ENCODE measurements at places on chromosomes 4 and X.

- DNase-seq = peak; percentile 14
Observed at GRCh38 chr4:125760201-125760819, 445.6 kb downstream of the FAT4 start.

DNA sequence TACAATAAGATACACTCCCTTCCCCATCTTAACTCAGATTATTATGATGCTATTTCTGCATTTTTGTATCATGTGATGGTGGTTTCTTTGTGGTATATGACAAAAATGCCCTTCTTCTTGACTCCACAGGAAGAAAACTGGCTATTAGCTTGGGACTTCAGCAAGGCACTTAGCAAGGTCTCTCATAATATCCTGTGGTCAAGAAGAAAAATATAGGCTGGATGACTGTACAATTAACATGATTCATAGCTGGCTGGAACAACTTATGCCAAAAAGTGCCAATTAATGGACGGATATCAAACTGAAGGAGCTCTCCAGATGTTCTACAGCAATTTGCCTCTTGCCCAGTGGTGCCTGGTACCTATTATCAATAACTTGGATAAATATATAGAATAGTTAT, 2.3 kb upstream of the MID1IP1 start:
- no peak for DNase-seq

- DNase-seq = no peak
Observed at GRCh38 chrX:13658602-13659001, 5.7 kb downstream of the TCEANC start.

DNA sequence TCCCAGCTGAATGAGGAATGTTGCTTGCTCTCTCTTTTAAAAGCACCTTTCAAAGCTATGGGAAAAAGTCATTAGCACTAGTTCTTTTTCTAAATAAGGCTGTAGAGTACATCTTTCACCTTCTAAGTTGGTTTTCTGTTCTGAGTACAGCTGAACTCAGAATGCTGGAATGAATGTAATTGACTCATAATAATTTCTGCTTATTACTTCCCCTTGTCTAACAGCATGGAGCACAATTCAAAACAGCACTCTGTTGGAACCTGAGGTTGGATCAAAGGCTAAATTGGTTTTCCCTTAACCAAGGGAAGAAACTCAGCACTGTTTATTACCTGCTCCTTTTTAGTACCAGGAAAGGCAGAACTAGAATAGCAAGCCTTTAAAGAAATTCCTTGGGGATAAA, 33.5 kb upstream of the CYP2U1 start:
- no peak for DNase-seq

GRCh38 chr4:160880180-160880579, 1283.6 kb downstream of the FSTL5 start:
- DNase-seq = no peak

- DNase-seq = no peak
Observed at GRCh38 chr4:140423106-140423505, 4.3 kb downstream of the CLGN start.

GRCh38 chr4:120830204-120830603, 92.3 kb downstream of the PRDM5 start:
- DNase-seq = peak; percentile 30

- no peak for DNase-seq
Observed at GRCh38 chrX:52270453-52271116, 85.9 kb downstream of the MAGED4 start.

GRCh38 chr4:53088152-53088551, 226.0 kb downstream of the RASL11B start:
- no peak for DNase-seq

DNA sequence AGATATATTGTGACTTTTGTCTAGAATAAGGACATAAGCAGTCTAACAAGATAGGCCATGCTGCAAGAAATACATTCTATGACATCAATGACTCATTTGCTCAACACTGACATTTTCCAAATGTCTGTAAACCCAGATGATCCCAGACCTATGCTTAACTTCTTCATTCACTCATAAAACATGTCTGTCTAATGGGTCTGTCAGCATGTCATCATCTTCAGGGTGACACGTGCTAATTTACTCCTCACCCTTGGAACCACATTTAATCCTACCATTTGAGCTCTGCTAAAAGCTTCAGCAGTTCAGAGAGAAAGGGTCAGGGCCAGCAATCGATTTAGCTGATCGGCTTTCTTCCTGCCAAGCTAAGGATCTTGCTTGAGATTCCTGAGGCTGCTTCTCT, 109.4 kb upstream of the MAP3K15 start:
- no peak for DNase-seq

- no peak for DNase-seq
Observed at GRCh38 chrX:142873214-142873613, 152.5 kb upstream of the SPANXN4 start.

DNA sequence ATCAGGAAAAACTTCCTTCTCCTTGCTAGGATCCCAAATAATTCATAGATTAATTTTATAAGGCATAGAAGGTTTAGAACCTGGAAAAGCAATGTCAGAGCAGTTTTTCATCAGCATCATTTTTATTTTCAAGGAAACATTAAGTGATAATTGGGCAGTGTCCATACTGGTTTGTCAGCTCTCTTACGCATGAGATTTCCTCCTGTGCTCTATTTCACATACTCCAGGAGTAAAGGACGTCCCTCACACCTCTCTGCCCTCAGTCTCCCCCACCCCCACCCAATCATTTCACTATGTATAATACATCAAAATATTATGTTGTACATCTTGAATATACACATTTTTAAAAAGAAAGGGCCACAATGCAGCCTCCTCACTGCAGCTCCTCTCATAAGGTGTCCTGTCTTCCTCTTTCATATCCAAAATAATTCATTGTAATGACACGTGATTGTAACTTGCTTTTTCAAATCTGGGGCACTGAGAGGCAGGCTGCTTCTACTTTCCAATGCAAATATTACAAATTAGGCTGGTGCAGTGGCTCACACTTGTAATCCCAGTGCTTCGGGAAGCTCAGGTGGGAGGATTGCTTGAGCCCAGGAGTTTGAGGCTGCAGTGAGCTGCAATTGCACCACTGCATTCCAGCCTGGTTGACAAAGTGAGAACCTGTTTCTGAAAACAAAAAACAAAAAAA, 34.4 kb downstream of the ARHGEF38 start:
- DNase-seq = no peak

DNA sequence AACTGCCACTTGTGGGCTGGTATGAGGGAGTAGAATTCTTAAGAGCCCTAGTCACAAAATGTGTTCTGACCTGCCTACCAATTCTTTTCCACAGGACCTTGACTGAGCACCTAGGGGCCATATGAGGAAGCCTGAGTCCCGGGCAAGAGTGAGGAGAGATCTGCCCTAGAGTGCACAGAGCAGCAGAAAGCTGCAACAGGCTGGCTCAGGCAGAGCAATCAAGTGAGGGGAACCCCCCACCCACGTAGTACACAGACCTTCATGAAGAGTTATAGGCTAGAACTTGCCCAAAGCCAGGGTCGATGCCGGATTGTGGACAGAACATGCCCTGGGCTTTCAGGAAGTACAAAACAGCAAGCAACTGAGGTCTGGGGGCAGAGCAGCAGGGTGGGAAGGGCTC, 117.0 kb downstream of the SPOCK3 start:
- no peak for DNase-seq

DNA sequence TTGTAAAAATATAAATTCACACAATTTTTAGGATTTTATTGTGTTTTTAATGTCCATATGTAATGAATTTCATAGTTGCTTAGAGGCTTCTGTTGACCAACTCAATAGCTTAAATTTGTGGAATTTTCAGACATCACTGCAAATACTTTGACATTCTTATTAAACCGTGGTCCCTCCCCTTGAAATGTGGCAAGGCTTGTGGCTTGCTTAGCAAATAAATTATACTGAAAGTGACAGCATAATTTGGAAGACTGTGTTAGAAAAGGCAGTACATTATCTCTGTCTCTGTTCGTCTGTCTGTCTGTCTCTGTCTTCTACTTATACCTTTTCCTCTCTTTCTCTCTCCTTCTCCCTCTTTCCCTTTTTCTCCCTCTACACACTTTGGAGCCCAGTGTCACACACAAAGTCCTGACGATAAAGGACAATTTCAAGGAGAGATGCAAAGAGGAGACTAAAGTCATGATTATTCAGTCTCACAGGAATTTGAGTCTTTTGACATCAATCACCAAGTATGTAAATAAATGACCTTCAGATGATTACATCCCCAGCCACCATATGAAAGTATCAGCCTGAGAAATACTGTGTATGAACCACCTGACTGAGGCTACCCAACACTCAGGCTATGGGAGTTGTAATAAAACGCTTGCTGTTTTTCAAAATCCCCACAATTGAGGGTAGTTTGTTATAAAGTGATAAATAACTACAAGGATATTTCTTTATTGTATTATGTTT, 21.0 kb upstream of the UGT2B7 start:
- no peak for DNase-seq

- no peak for DNase-seq
Observed at GRCh38 chrX:24204331-24204730, 54.8 kb downstream of the ZFX start.

DNA sequence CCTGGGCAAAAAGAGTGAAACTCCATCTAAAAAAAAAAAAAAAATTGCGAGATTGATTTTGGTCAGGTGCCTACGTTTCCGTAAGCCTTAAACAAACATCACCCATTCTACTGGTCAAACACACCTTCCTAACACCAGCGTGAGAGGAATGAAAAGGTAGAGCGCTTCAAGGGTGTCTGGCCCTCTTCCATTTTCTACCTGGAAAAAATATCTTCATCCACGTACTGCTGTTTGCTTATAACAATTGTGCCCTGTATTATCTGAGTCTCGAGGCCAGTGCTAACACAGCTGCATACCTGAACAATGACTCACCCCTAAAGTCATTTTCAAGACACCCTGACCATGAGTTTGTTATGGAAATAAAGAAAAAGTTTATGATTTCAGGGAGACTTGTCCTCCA, 13.9 kb downstream of the TMSB4X start:
- DNase-seq = no peak

DNA sequence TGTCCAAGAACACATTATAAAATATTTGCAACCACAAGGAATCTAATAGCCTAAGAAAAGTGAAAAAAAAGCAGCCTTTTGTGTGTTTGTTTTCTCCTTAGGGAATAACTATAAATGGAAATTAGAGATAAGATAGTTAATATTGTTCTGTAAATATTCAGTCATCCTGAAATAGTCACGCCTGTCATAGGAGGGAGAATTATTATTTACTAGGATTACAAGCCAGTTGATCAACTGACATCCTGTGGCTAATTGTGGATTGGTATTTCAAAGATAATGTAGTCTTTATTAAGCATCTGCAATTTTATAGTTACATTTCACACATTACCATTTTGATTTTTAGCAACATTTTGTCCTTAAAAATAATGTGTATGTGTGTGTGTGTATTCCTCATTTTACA, 118.6 kb downstream of the CCSER1 start:
- DNase-seq = no peak

DNA sequence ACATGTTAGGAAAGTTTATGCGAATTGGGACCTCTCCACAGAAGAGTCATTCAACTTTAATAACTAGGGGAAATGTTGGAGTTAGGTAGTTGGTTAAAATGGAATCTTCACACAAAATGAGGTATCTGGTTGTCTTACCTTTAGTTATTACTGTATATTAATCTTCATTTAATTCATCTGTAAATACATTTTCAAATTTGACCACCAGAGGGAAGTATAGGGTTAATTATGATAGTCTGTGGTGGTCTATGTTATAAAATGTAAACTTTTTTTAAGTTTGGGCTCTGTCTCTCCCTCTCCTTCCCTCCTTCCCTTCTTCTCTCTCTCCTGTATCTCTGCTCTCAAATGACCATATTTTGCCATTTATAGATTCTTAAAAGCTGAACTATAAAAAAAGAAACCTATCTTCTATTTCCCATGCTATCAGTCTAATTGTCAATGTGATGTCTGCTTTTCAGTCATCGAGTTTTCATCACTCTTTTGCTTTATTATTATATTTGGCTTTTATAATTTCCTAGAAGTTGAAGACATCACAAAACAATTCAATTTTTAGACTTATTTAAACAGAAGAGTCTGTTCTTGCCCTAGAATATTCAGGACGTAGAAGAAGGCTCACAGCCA, 49.8 kb downstream of the TMEM144 start:
- no peak for DNase-seq

- peak; percentile 60 for DNase-seq
Observed at GRCh38 chr4:125313497-125313896, 1.3 kb upstream of the FAT4 start.

DNA sequence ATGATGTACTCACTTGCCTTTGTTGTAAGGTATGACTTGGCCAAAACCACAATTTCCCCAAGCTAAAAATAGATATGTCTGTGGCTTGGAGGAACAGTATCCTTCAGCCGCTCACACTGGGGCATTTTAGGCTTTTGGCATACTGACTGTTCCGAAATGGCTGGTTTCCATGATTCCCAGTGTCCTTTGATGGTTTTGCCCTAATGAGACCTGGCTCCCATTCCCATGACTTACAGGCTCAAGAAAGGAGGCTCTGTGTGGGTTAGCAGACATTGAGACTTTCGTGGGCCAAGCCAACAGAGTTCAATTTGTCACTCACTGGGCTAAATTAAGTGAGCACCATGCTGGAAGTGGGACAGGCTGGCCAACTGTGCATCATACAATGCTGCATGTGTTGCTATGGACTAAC, 150.6 kb downstream of the CEP135 start:
- DNase-seq = no peak

DNA sequence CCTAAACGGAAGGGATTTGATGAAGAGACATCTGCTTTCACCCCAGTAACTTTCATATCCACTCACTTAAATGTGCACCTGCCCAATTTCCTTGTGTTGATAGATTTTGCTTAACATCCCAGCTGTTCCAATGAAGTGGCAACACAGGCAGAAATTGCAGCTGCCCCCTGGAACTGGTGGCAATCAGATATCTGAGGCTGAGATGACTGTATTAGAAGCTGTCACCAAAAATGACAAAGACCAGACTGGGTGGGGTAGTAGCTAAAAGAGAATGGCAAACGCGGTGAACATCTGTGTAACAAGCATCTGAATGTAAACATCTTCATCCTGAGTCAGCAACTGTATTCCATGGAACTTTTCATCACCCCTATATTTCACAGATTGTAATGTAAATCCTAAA, 17.1 kb downstream of the GABRA2 start:
- no peak for DNase-seq

- DNase-seq = no peak
Observed at GRCh38 chrX:139202742-139203420, 327.7 kb upstream of the F9 start.

GRCh38 chr4:108762559-108763225, at the start of gene ETNPPL:
Gene ETNPPL (minus strand): TSS chr4:108763053. CDS start chr4:108762898, 155 bp downstream.
- peak; percentile 11 for DNase-seq

GRCh38 chrX:46573892-46574773, 568 bp downstream of the CHST7 start:
- DNase-seq = peak; percentile 47

GRCh38 chr4:54746218-54746617, 88.5 kb downstream of the KIT start:
- DNase-seq = no peak

DNA sequence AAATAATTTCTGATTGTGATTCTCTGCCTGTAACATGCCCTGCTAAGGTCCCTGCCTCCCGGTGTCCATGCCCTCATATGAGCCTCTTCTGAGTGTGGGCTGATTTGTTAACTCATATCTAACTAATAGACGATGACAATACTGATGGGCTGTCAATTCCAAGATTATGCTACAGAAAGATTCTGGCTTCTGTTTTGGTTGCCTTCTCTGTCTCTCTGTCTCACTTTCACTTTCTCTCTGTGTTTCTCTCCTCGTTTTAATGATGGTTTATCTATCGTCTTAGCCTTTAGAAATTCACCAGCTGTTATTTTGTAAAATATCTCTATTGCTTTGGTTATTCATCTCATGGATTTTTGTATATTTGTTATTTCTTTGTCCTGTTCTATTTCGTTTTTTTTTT, 312.5 kb upstream of the ANXA10 start:
- no peak for DNase-seq

- DNase-seq = no peak
Observed at GRCh38 chrX:132171478-132171877, 43.7 kb upstream of the FRMD7 start.

GRCh38 chrX:77945910-77946545, 23.4 kb downstream of the PGAM4 start:
- no peak for DNase-seq

Data from BE2C (cell line).